Amniotic stem cell (primary cell): ENCODE measurements at places on chromosomes 2 and 18.
A peak's percentile ranks its signal among the peaks of the same experiment; 100 is the strongest.

GRCh38 chr18:32383050-32383819 lies 87.4 kb downstream of the GAREM1 start:
- DNase-seq: peak; percentile 58

GRCh38 chr18:55419132-55419946 lies 168.7 kb downstream of the TCF4 start:
- DNase-seq: no peak

- DNase-seq: peak; percentile 4
Observed at GRCh38 chr2:229725716-229726574, 11.6 kb upstream of the DNER start.

DNA sequence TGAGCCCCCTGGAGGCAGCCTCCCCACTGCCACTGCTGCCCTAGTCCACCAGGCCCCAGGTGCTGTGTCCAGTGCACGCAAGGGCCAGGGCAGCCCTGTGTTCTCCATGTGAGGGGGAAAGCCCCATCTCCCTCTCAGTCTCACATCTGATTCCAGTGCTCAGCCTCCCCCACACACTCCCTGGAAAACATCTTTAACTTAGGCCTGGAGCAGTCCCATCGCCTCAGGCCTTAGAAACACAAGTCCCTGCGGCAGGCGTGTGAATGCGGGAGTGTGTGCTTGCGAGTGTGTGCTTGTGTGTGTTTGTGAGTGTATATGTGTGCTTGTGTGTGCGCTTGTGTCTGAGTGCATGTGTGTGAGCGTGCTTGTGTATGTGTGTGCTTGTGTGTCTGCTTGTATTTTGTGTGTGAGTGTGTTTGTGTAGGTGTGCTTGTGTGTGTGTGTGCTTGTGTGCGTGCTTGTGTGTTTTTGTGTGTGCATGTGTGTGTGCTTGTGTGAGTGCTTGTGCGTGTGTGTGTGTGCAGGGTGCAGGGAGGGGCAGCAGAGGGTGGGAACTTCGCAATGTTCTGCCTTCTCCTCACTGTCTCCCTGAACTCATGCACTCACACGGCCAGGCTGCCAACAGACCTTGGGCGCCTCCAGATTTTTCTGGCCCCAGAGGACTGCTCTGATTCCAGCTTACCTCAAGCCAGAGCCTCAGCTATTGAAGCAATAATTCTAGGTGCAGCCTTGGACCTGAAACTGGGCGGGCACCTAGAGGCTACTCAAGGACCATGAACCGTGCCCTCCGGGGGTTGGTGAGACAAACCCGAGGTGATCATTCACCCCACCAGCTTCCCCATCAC lies 139.6 kb downstream of the CABLES1 start:
- no peak for DNase-seq

- no peak for DNase-seq
Observed at GRCh38 chr2:59249441-59250306, 1008.5 kb upstream of the FANCL start.

DNA sequence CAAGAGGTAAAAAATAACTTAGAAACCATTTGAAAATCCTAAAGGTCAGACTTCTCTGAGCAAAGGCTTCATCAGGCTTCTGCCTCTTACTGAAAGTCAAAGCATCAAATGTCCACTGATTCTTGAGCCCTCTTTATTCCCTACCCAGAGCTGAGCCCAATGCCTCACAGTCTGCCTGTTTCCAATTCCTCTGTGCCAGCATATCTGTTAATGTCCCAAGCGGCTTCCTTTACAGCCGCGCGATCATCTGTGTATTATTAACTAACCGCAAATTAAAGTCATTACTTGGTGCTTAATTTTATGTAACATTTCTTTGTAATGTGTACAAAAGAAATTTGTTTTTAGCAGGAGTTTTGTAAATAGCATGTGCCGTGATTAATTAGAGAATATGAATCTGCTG lies 418.8 kb upstream of the HNRNPA3 start:
- DNase-seq: no peak

GRCh38 chr2:101205521-101206479 lies 46.9 kb upstream of the CNOT11 start:
- DNase-seq: peak; percentile 77

- DNase-seq: no peak
Observed at GRCh38 chr2:207819839-207820784, 50.4 kb upstream of the FZD5 start.

- DNase-seq: no peak
Observed at GRCh38 chr2:171735991-171736710, 48.9 kb downstream of the DYNC1I2 start.

DNA sequence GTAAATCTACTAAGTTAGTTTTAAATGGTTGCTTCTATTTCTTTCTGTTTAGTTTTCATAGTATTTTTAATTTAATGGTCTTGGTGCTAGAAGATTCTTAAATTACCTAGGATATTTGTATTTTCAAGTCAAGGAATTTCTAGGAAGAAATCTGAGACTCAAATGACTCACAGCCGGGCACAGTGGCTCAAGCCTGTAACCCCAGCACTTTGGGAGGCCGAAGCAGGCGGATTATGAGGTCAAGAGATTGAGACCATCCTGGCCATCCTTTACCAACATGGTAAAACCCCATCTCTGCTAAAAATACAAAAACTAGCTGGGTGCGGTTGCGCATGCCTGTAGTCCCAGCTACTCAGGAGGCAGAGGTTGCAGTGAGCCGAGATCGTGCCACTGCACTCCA lies 95.5 kb downstream of the C2orf74 start:
- no peak for DNase-seq

DNA sequence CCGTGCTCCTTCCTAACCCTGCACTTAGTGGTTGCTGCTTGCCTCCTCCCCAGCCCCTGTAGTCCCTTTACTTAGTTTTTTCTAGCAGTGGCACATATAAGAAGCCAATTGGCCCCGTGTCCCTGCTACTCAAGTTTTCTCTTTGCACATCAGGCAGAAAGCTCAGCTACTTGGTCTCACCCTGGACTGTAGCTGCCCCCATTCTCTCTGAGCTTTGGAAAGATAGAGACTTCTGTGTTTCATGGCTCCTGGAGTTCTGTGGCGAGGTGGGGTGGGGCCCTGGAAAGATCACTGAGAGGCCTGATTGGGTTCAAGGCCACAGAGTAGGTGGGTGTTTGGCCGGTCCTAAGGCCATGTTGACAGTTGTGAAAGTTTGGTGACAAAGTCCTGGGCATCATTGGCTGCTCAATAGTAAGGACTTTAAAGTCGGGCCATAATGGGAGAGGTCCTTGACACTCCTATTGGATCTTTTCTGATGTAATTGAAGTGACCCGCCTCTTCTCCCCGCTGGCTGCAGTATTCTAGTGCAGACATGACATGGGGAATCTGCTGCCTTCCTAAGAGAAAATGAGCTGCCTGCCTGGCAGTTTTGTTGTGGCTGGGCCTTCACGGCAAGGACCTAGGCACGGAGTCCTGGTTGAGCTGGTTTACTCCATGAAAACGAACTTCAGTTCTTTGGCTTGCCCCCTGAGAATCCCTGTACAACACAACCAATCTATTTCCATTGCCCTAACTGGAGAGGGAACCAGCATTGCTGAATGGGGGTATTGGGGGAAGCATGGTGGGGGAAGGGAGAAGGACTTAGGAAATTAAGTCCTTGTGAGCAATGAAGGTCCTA lies 26.2 kb upstream of the CYP27A1 start:
- DNase-seq: no peak

DNA sequence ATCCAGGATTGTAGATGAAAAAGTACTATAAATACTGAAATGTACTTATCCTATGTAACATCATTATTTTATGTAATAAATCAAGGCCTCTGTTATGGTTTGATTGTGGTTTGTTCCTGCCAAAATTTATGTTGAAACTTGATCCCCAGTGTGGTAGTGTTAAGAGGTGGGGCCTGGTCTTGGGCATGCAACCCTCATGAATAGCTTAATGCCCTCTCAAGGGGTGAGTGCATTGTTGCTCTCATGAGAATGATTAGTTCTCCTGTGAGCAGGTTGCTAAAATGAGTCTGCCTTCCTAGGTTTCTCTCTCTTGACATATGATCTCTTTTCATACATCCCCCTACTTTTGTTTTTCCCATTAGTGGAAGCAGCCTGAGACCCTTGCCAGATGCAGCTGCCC lies 915.4 kb downstream of the TSN start:
- no peak for DNase-seq
